NT2/D1 (cell line): ENCODE measurements at places on chromosomes 7 and 10.
A peak's percentile ranks its signal among the peaks of the same experiment; 100 is the strongest.

GRCh38 chr10:60423920-60424319 lies 34.2 kb upstream of the ANK3 start:
- DNase-seq = no peak

GRCh38 chr10:74973741-74974392 lies 137.6 kb upstream of the SAMD8 start:
- no peak for DNase-seq

DNA sequence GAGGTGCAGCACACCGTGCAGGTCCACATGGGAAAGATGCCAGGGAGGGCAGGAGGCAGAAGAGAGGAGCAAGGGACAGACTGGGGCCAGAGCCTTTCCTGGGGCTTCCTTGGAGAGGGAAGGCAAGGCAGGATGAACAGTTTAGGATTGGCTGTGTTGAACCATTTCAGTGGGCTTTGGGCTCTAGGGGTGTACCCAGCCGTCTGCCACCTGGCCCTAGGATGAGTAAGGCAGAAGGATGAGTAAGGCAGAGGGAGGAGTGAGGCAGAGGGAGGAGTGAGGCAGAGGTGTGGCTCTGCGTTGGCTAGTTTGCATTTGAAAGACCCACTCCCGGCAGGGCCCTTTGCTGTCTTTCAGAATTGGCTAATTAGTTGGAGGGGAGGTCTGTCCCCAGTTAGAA lies 31.5 kb upstream of the PRF1 start:
- no peak for DNase-seq

DNA sequence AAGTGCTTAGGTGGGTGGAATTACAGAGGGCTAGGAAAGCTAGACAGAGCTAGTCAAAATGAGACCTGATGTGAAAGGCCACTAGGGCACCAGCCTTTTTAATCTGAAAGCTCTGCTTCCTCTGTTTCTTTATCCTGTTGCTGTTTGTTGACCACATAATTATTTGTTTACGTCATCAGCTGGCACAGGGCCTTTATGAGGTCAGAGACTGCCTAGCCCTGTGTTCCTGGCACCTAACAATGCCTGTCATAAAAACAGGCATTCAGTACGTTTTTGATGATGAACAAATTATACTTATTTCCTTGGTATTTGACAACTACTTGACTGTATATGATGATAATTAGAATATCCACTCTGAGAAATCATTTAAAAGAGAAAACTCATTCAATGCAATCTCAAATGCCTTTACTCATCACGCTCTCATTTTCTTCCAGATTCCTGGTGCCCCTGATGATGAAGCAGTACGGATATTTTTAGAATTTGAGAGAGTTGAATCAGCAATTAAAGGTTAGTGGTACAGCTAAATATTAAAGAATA lies 26.0 kb downstream of the RBM17 start:
- no peak for DNase-seq

- DNase-seq = no peak
These were observed 674.3 kb upstream of the PHF14 start for GRCh38 chr7:10299384-10299783.

DNA sequence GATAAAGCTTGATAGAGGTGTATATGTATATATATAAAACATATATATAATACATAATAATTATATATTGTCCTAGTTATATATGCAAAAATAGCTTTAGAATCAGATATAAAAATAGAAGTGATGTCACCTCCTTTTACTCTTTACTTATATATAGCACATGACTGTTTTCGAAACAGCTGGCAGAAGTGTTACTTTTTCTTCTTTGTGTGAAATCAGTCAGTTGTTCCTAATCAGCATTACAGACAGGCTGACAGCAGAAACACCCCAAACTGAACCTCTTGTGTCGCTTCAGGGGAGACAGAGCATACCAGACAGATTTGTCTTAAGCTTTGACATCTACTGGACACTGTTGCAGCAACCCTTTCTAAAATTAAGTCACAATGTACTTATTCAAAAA lies 684.9 kb upstream of the CELF2 start:
- DNase-seq = no peak

GRCh38 chr10:119005362-119006043 lies 24.0 kb upstream of the NANOS1 start:
- no peak for DNase-seq

DNA sequence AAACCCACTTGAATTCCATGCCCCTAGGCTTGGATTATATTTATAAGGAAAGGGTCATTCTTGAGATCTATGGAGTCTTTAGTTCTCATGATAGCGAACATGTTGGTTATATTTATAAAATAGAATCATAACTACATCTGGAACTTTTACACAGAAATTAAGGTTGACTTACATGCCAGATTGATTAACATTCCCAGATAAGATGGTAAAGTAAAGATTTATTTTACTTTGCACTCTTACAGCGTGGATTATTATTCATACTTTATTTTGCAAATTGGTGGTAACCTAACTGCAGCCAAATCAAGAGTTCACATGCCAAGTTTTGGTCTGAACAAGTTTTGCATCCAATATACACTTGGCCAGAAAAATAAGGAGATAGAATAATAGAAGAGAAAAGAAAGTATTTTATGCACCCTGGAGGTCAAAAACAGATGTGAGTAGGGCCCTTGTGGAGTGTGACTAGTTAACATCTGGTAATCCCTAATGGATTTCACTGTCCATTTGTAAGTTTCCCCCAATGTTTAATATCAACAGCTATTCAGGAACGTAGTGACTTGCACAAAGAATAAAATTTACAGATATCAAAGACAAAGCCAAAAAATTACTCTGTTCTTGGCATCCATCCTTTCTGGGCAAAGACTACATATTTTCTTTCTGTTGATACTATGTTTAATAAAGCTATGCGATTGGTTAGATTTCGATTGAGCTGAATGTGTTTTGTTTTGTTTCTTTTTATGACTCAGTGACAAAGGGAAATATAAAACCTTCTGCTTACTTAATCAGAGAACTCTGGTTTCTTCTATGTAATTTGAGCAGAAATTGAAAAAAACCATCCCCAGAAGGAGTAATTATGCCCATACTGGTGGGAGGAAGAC lies 10.1 kb upstream of the TMEM26 start:
- no peak for DNase-seq

DNA sequence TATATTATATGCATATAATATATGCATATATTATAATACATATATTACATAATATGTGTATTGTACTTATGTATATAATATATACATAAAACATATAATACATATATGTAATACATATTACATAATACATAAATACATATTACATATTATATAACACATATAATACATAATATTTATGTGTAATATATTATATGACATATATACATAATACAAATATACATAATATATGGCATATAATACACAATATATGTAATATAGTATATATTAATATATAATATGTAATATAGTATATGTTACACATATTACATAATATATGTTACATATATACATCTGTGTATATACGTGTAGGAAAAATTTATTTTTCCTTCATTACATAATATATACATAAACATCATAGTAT lies 63.4 kb downstream of the SGMS1 start:
- no peak for DNase-seq

GRCh38 chr7:129939881-129940280 lies 12.9 kb downstream of the UBE2H start:
- DNase-seq = no peak

- no peak for DNase-seq
These were observed 60.2 kb downstream of the PRKAG2 start for GRCh38 chr7:151816562-151817314.

- no peak for DNase-seq
These were observed 995.4 kb upstream of the LRRN3 start for GRCh38 chr7:110095372-110096052.

GRCh38 chr7:2962865-2963264 lies 80.8 kb downstream of the CARD11 start:
- DNase-seq = no peak

DNA sequence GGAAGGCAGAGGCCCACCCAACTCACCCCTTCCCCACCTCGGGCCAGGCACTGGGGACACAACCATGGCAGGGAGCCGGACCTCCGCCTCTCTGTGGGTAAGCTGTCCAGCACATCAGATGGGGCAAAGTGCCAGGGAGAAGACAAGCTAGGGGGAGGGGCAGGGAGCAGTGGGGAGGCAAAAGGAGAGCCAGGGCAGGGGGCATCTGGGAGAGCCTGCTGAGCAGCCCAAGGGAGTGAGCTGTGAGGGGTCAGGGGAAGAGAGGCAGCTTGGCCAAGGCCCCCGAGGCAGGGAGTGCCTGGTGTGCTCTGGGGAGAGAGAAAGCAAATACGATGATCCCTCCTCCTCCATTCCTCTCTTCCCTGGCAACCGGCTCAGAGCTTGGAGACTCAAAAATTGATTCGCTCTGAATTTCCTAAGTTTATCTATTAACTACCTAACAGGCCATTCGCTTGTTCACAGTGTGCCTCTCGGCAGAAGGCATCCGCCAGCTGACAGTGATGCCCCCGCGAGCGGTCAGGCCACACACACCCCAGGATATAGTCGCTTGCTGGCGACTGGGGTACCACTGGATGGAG lies 4.5 kb downstream of the CAMK2B start:
- no peak for DNase-seq

GRCh38 chr10:75954486-75954885 lies 523.1 kb downstream of the LRMDA start:
- DNase-seq = no peak

DNA sequence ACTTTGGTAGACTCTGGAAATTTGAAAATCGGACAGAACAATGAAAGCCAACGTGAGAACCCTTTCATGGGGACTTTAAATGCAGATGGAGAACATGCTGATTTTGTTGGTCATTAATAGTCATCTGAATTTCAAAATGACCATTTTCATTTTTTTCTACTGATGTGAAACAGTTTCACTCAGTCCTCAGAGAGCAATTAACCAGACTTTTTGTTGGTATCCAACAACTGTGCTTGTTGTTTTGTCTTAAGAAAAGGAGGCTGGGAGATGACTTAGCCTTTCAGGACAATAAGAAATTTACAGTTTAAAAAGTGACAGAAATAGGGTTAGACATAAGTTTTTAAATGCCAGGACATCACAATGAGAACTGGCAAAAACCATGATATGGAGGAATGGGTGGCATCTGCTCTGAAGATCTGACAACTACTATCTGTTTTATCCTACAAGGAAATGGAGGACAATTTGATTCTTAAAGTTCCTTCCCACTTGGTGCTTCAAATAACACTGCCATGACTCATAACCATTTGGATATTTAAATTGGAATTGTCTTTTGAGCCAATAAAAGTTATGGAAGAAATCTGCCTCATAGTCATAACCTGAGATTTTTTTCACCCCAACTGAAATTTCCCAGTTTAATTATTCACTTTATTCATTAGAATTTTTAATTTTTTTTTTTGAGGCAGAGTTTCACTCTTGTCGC lies 87.2 kb upstream of the HPS1 start:
- DNase-seq = no peak

DNA sequence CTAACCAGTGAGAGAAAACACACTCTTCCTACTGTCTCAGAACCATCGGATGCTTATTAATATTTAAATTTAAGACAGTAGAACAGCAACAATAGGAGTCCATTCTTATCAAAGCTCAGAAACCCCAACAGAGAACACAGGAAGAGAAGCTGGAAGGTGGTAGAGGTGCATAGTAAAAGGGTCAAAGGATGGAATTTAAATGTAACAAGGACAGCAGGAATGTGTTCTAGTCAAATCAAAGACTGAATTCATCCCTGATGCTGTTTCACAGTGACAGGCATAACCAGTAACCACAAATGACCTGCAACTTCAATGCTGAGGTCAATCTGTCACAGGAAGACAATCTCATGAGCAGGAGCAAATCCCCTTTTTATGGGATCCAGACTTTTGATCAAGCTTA lies 1259.7 kb downstream of the XPNPEP1 start:
- DNase-seq = no peak

DNA sequence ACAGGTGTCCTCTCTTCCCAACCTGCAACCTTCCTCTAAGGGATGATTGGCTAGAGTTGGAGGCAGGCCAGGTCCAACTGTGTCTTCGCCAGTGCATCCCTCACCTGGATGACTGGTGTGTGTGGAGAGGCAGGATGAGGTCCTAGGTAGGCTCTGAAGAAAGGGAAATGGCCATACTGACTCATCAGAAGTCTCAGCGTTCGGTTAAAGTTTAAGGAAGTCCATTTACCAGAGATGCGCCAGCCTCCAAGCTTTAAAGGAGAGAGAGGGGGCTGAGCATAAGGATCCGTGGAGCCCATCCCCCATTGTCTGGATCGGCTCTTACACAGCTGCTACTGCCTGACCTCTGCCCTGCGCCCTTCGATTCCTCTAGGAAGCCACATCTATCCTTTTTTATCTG lies 4.4 kb downstream of the KEL start:
- DNase-seq = no peak

- no peak for DNase-seq
These were observed 28.7 kb downstream of the WIPI2 start for GRCh38 chr7:5218564-5219360.

DNA sequence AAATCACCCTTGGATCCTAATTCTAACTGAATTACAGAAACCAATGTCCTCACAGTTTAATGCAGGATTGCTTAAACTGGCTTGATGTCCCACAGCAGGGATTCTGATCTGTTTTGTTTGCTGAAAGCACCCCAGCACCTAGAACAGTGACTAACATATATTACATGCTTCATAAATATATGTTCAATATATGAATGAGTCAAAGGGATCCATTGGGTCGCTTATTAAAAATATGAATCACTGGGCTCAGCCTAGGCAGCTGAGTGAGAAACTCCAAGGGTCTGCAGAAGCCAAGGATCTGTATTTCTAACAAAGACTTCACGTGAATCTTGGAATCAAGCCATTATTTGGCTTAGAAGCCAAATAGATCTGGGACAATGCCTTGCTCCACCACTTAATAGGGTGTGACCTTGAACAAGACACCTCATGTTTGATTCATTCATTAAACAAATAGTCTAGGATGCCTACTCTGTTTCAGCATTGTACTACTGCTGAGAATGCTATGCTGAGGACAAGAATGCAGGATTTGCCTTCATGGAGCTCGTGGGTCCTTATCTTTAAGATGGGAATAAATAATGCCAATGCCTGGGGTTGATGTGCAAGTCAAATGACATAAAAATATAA lies 103.4 kb upstream of the DLX6 start:
- DNase-seq = no peak

GRCh38 chr10:124651402-124651891 lies 92.7 kb downstream of the FAM53B start:
- DNase-seq = no peak

- peak; percentile 33 for DNase-seq
These were observed 1059.1 kb downstream of the SORCS3 start for GRCh38 chr10:105700218-105700617.

DNA sequence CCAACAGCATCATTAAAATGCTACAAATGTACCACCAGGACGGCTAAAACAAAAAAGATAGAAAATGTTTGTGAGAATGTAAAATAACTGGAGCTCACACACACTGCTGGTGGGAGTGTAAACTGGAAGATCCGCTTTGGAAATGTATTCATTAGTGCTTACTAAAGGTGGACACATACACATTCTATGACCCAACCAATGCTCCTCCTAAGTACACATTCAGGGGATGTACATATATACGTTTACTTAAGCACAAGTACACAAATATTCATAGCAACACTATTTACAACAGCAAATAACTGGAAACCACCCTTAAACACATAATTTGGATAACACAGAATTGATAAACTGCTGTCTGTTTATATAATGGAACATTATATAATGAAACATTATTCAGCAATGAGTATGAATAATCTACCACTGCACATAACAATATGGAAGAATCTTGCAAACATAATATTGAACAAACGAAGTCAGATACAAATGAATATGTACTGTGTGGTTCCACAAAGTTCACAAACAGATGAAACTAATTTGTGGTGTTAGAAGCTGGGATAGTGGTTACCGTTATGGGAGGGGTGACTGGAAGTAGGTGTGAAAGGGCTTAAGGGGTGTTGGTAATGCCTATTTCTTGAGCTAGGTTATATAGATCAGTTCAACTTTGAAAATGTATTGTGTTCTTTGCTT lies 52.1 kb downstream of the STRA8 start:
- no peak for DNase-seq

- no peak for DNase-seq
These were observed 203.8 kb downstream of the ZMYND11 start for GRCh38 chr10:339038-339391.
